ENCODE measurements at places on chromosomes 11 and 22.
A peak's percentile ranks its signal among the peaks of the same experiment; 100 is the strongest.

GRCh38 chr11:11263238-11264005, 89.6 kb downstream of the CSNK2A3 start:
- DNase-seq = no peak

DNA sequence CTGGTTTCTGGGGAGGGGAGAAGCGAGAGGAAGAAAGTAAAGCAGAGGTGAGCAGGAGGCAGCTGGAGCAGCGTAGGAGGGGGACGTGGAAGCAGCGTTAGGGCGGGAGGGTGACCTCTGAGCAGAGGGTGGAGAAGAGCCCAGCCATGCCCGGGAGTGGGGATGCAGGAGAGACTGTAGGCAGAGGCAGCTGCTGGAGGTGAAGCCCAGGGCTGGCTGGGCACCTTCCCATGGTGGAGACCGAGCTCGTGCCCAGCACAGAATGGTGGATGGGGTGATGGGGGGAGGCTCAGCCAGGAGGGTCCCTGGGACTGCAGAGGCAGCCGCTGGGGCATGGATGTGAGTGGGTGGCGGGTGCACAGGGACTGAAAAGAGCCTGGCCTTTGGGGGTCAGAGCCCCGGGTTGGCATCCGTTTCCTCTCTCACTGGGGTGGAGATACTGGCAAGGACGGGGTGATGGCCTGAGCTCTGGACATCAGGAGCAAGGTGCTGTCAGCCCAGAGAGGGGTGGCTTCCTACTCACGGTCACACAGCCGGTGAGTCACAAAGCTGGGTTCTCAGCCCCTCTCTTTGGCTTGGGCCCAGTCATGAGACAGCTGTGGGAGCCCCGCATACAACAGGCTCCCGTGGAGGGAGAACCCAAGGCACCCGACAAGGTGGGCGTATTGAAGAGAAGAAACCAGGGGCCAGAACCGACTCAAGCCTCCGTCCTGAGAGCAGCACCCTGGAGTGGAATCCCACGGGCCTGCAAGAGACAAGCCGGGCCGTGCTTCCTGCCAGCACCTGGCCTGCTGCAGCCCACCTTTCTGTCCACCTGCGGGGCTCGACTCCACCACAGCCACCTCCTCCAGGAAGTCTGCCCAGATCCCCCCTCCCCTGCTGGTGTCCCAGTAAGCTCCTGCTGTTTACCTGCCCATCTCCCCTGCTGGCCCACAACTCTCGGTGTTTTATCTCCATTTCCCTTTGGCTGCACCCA, 45.8 kb upstream of the FGF3 start:
- no peak for DNase-seq

DNA sequence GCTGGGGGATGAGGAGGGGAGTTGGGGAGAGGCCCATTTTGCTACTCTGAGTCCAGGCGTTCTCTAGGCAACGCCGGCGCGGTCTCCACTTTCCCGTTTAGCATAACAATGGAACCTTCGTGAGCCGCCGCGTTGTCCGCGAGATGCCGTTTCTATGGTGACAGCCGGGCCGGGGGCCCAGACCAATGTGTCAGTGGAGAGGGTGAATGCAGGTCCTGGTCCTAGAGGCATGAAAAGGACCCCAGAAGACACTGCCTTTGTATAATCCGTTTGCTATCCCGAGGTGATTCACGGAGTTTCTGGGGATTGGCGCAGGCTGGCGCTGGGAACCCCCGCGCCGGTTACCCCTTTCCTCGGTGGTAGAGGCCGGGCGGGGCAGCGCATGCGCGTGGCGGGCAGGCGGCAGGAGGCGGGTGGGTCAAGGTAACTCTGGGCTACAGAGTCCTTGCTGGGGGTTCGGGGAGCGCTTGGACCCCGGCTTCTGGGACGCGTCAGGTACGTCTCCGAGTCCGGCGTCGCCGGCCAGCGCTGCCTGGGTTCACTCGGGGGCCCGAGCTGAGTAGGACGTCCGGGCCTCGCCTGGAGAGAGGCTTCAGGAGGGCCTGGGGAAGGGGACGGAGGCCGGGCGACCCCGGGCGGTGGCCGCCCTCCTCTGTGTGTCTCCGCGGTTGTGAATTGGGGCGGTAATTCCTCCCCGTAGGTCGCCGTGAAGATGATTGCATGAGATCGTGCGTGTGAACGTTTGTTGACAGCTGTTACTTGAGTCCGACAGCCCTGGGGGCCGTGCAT, at the start of the genes CBY1 and FAM227A:
Gene CBY1 (plus strand): TSS at position 383 of the 789 bp plus-strand sequence. CDS start 11,417 bp downstream, outside the sequence.
Gene FAM227A (minus strand): TSS at position 137 of the 789 bp plus-strand sequence. CDS start 6,224 bp downstream, outside the sequence.
- peak; percentile 65 for DNase-seq

GRCh38 chr22:23306438-23306921, 126.2 kb downstream of the BCR start:
- DNase-seq = no peak

DNA sequence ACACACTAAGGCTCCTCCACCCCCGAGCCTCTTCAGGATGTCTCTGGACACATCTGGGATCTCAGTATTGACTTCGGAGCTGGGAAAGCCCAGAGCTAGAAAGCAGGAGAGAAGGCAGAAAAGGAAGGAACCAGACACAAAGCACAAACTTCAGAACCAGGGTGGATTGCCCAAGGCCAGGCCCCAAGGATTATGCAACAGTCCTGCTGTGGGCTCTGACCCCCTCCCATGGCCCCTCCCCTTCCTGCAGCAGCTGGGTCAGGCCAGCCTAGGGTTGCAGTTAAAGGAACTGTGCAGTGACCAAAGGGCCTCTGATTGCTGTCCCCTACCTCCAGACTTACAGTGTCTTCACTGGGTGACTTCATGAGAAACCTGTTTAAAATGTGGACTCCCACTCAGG, 5.3 kb downstream of the KCNE3 start:
- DNase-seq = no peak

DNA sequence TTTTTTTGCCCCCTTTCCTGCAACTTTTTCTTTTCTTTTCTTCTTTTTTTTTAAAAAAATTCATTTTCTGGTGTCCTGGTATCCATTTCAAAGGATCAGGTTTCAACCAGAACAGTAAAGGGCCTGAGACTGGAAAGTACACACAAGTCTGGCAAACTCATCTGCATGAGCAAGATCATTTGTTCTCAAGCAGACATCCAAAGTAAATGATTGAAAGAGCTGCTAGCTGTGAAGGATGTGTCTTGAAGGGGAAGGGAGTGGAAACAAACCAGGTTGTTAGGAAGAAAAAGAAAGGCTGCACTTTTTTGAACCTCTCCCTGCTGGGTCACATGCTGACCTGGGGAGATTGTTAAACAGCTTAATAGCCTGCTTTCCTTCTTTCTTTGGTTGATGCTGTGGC, 5.3 kb downstream of the YAP1 start:
- peak; percentile 41 for DNase-seq

Measured in H1 (cell line).